ENCODE measurements at places on chromosomes 7 and 10.

DNA sequence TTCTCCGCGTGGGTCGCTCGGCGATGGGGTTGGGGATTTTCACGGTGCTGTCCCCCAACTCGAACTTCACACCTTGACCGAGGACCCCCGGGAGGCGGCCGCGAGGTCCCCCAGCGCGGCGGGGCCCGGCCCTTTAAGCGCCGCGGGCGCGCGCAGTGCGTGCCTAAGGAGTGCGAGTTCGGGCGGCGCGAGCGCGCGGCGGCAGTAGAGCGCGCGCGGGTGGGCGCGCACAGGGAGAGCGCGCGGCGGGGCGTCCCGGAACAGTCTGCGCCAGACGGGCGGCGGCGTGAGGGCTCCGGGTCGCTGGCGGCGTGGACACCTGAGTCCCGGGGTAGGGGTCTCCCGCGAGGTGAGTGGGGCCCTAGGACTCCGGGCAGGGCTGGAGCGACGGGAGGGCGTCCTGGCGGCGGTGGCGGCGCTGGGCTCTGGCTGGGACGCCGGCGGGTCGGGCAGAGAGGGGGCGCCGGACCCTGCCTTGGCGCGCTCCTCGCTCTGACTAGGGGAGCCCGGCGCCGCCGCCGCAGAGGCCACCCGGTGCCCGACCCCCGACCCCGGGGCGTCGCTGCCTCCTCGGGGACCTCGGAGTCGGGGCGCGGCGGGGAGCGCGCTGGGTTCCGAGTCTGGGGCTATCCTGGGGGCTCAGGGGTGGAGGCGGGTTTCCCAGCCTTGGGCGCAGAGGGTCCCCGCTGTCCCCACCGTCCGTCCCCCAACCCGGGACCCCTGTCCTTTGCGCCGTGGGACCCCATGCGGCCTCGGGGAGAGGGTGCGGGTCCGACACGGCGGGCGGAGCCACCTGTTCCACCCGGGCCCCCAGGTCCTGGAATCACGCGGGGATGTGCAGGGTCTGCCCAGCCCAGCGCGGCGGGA is at the start of gene PROSER2:
TSS of gene PROSER2 (plus strand) at position 235 of the 867 bp plus-strand sequence. CDS start 28,722 bp downstream, outside the sequence.
- peak; percentile 61 for DNase-seq

- peak; percentile 14 for DNase-seq
Measured at GRCh38 chr7:125814100-125814499, 884.5 kb upstream of the POT1 start.

DNA sequence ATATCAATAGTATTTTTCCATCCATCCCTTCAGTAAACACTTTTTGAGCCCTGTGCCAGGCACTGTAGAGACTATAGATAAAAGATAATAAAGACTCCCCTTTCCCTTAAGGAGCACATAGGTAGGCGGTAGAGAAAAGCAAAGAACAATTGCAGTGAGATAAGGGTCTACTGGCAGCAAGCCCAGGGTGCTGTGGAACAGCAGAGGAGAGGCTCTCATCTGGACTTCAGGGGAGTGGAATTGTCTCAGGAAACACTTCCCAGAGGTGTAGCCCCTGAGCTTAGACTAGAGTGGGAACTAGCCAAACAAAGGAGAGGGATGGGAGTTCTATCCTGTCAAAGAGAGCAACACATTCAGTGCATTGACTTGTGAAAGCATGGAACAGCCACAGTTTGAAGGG is 102.0 kb downstream of the NRF1 start:
- DNase-seq = no peak

DNA sequence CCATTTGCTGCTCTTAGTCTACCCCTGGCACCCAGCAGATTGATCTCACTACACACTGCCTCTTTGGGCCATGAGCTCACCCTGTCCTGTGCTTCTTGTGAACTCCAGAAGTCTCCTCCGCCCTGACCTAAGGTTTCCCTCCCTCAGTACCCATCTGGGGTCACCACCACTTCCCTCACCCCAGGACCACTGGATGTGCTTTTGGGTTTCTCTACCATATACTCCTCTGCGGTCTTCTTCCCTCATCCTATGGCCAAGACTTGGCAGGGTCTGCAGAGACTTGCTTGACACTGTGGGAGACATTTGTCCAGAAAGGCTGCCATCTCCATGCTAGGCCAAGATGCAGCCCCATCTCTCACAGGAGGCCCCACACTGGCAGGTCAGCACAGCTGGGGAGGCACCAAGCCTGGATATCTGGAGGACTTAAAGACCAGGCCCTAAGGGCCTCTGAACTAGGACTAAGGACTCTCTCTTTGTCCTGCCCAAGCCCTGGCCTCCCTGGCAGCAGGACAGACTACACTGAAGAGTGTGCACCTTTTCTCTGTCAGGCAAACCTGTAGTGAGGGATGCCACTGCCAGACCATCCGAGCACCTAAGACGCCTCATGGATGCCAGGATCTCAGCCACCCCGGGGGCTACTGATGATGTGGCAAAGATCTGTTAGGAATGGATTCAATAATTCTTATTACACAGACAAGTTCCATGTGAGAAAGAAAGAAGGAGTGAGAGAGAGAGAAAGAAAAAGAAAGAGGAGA is 134.6 kb downstream of the ZNF467 start:
- DNase-seq = no peak

- peak; percentile 20 for DNase-seq
Measured at GRCh38 chr10:34281661-34282582, 533.2 kb downstream of the PARD3 start.

DNA sequence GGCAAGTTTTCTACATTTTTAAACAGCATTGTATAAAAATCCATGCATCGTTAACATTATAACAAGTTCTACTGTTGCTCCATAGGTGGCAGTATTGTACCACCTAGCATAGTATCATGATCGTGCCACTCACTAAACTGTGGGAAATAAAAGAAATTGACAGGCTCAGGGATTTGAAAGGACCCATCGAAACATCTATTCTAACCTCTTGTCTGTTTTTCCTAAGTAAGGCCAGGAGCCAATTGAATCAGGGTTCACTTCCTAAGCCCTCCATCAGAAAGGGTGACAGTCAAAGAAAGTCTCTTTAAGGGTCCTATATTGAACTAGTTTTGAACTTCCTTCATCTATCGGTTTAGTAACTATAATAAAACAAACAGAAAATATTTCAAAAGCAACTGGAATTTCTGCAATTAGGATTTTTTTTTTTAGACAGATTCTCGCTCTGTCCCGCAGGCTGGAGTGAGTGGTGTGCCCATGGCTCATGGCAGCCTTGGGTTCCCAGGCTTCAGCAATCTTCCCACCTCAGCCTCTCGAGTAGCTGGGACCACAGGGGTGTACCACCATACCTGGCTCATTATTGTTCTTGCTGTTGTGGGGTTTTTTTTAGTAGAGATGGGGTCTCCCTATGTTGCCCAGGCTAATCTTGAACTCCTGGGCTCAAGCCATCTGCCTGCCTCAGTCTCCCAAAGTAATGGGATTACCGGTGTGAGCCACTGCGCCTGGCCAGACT is 9.4 kb downstream of the HACD1 start:
- peak; percentile 48 for DNase-seq

DNA sequence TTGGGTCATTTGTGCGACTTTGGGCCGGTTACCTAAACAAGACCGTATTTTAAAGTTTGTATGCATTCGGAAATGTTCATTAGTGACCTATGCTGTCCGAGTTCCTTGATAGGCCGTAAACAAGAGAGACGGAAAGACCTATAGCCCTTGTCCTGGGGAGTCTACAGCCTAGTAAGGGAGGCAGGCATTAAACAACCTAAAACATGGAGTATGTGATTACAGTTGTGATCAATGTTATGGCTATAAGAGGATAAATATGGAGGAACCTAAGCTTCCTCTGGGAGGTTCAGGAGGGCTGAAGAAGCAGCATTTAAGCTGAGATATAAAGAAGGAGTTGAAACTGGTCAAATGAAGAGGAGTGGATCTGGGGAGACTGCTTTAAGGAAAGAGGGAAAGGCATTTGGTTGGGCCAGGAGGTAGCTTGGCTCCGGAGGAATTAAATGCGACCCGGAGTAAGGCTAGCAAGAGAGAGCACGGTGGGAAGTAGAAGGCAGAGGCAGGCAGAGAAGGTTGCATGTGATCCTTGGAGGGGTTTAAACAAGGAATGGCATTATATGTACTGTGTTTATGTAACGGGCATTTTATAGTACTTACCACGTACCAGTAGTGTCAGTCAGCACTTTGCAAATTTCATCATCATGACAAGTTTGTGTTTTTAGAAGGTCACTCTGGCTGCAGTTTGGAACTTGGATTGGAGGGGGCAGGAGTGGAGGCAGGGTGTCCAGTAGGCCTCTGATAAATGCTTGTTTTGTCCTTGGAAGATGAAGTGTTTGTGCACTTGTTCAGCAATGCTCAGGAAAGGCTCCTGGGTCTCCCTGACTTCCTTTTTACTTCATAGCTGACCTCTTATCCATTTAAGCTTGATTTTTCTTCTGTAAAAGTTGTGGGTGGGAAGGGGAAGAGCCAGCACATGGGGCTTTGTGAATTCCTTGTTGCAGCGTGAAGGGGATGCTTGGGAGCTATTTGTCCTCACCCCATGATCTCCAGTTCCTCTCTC is 1.0 kb upstream of the AVPI1 start:
- peak; percentile 49 for DNase-seq

DNA sequence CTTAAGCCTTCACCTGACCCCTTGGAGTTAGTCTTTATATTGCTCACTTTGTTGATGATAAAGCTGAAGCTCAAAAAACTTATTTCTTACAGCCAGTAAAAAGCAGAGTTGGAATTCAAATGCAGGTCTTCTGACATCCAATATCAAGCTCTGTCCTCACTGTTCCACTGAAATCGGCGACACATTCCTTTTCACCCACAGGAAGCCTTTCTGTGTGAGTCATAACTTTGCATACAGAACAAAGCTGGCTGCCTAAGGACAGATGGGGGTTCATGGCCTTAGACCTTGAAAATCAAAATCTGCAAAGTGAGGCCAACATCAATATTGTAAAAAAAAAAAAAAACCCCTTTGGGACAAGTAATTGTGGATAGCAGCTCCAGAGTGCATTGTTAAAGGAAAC is 21.8 kb upstream of the AKR1B1 start:
- peak; percentile 79 for DNase-seq

DNA sequence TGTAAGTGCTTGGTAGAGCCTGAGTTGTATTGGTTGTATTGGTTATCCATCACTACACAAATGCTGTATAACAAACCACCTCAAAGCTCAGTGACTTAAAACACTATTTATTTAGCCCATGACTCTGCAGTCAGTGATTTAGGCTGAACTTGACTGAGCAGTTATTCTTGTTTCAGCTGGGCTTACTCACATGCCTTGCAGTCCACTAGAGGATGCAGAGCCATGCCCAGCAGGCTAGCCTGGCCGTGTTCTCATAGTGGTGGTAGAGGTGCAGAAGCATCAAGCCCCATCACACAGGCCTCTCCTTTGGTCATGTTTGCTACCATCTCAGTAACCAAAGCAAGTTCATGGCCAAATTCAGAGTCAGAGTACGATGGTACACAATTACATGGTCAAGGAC is 43.9 kb downstream of the LUC7L2 start:
- no peak for DNase-seq

- DNase-seq = no peak
Measured at GRCh38 chr10:21363092-21363730, 162.3 kb downstream of the SKIDA1 start.

GRCh38 chr10:94402843-94403379 is 570 bp downstream of the TBC1D12 start:
- peak; percentile 45 for DNase-seq

DNA sequence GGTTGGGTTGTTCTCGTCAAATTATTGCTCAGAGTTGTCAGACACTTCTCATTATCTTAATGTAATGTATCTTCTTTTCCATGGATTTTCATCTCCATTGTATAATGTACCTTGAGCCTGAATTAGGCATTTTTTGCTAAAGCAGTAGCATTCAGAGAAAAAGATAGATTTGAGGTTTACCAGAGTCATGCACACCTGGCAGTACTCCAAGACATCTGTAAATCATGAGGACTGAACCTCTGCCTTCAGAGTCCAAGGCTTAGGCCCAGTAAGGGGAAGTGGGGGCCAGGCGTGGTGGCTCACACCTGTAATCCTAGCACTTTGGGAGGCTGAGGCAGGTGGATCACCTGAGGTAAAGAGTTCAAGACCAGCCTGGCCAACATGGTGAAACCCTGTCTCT is 624.3 kb upstream of the MBL2 start:
- DNase-seq = no peak

- DNase-seq = no peak
Measured at GRCh38 chr7:98177553-98177952, 33.7 kb upstream of the BHLHA15 start.

DNA sequence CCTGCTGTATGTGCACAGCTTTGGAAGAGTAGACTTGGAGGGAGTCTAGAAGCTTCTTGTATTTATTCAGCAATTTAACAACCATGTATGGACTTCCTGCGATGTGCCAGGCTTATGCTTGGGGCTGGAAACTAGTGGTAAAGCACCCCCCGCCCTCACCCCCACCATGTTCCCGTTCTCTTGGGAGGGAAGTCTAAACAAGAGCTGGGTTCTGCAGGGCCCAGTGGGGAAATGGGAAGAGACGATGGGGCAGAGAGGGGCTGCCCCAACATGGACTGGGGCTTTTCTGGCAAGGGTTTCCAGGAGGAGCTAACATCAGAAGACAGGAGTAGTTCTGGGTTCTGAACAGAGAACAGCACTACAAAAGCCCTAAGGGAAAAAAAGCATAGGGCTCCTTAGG is 8.0 kb downstream of the RASSF4 start:
- DNase-seq = no peak

DNA sequence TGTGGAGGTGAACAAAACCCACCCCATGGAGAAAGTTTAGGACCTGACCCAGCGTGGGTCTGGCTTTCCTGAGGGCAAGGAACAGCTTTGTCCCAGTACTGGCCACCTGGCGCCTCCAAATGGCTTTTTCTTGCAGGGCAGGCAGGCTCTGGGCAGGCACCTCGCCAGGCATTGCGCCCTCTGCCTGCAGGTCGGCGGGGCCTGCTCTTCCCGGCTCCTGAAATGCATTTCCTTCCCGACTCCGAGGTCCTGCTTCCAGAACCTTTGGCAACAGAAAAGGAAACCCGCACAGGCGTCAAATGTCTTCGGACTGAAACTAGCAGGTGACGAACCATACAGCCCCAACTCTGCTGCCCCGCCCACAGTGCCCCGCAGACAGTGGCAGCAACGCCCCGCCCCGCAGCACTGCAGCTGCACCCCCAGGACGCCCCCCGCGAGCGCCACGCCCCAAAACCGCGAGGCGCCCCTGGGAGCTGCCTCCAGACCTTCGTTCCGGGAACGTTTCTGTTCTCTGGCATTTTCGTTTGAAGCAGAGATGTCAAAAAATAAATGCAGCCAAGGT is 65.5 kb downstream of the C10orf143 start:
- DNase-seq = peak; percentile 35

DNA sequence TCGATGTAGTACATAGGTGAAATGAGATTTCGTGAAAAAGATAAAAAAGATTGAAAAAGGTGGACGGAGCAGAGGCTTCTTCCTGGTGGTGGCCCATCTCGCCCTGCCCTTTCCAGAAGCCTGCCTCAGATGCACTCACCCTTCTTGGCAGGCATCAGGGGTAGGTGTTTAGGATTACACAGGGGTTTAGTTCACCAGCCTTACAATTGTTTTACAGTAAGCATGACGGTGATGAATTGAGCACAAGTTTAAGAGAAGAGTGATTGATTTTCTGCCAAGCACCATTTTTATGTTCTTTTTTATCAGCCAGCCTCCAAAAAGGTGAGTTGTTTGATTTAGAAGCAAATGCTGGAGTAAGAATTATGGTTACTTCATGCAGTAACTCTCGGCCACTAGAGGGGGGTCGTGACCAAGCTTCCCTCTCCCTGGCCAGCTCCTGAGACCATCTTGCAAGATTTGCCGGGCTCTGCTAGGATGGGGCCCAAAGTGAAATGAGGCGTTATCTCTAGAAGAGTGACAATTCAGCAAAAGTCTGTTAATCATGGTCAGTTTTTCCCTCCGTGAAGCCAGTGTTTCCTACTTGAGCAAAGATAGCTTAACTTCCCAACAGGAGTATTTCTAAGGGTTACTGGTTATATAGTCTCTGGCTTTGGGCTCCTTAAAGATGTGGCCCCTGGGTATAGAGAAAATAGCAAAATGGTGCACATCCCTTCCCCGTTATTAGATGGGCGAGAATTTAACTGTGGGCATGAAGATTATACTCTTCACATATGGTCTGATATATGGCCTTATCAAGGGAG is 228.8 kb downstream of the BMPER start:
- peak; percentile 81 for DNase-seq
